AG04449 (cell line): ENCODE measurements at places on chromosomes 16 and 17.

- DNase-seq = no peak
Observed at GRCh38 chr16:53805752-53806151, 101.8 kb downstream of the FTO start.

GRCh38 chr17:305090-305976, 47.3 kb downstream of the RPH3AL start:
- no peak for DNase-seq

DNA sequence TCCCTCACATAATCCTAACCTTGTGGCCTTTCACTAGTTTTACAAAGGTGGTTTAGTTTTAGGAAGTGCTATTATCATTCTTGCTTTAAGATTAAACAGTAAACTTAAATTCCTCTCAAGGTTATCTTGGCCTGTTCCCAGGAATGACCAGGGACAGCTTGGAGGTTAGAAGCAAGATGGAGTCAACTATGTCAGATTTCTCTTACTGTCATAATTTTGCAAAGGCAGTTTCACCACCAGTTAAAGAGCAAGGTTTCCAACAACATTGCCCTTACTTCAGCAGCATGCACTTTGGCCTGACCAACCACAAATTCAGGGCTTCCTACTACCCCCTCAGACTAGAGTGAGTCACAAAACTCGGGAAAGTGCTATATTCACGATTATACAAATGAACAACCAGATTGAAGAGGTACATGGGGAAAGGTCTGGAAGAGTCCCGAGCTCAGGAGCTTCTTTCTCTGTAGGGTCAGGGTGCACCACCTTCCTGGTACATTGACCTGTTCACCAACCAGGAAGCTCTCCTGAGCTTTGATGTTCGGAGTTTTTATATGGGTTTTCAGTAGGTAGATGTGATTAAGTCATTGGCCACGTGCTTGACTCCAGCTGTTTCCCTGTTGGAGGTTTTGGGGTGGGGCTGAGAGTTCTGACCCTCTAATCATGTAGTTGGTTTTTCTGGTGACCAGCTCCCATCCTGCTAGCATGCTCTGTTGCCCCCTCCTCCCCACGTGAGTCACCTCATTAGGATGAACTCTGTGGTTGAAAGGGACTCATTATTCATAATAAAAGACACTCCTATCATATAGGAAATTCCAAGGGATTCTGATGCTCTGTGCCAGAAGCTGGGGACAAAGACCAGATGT, 19.4 kb downstream of the RHOT1 start:
- no peak for DNase-seq

DNA sequence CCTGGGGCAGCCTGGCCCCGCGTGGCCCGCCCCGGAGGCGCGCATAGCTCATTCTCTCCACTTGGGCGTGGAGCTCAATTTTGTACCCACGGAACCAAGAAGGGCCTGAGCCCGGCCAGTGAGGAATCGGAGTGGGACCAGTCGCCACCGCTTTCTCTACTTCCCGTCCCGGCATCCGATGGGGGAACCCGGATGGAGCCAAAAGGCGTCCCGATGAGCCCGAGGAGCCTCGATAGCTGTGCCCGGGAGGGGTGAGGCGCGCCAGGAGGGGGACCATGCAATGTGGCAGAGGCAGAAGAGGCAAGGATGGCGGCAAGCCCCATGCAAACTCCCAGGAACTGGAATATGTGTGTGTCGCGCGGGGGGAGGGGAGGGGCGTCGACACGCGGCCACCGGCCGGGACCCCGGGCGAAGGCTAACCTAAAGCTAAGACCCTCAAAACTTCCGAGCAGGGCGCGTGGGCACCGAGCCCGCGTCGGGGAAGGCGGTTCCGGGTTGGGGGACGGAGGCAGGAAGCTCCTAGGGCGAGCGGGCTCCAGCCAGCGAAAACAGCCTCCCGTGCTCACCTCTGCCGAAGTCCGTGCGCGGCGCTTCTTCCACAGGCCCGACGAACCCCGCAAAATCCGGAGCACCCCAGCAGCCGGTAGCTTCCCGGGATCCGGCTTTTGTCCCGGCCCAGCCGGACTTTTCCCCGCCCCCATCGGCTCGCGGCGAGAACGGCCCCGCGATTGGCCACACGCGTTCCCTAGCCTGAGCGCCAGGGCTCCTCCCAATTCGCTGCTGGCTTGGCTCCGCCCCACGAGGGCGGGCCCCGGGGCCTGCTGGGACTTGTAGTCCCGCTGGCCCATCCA, at the start of gene ACLY:
Gene ACLY (minus strand): TSS at position 638 of the 851 bp plus-strand sequence. CDS start 5,078 bp downstream, outside the sequence.
- DNase-seq = peak; percentile 65

GRCh38 chr17:29567304-29567553, 392 bp upstream of the ABHD15 start:
- DNase-seq = no peak

GRCh38 chr16:65083164-65083857, 38.6 kb downstream of the CDH11 start:
- DNase-seq = no peak

- no peak for DNase-seq
Observed at GRCh38 chr17:68391561-68392268, 65.6 kb downstream of the WIPI1 start.
